ENCODE measurements at places on chromosomes 16 and 17.

DNA sequence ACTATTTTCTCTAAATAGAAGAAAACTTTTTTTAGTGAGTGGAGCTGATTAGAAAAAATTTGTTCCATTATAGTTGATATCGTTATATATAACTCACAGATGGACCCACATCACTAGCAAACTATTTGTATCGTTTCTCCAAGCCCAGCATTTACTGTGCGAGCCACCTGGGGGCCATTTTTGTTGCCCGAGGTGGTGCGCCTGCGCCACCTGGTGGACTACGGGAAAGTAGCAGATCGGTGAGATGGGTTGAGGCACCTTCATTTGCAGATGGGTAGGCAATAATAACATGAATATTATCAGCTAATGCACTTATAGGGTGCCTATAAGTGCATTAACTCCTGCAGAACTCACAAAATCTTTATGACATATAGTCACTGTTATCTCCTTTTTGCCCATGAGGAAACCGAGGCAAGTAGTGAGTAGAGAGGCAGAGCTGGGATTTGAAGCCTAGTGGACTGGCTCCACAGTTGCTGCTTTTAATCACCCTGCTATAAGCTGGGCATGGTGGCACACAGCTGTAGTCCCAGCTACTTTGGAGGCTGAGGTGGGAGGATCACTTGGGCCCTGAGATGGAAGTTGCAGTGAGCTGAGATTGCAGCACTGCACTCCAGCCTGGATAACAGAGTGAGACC, 23.2 kb upstream of the NTN1 start:
- peak; percentile 42 for DNase-seq

- peak; percentile 15 for DNase-seq
Observed at GRCh38 chr17:74677558-74678466, 34.9 kb downstream of the CD300LF start.

DNA sequence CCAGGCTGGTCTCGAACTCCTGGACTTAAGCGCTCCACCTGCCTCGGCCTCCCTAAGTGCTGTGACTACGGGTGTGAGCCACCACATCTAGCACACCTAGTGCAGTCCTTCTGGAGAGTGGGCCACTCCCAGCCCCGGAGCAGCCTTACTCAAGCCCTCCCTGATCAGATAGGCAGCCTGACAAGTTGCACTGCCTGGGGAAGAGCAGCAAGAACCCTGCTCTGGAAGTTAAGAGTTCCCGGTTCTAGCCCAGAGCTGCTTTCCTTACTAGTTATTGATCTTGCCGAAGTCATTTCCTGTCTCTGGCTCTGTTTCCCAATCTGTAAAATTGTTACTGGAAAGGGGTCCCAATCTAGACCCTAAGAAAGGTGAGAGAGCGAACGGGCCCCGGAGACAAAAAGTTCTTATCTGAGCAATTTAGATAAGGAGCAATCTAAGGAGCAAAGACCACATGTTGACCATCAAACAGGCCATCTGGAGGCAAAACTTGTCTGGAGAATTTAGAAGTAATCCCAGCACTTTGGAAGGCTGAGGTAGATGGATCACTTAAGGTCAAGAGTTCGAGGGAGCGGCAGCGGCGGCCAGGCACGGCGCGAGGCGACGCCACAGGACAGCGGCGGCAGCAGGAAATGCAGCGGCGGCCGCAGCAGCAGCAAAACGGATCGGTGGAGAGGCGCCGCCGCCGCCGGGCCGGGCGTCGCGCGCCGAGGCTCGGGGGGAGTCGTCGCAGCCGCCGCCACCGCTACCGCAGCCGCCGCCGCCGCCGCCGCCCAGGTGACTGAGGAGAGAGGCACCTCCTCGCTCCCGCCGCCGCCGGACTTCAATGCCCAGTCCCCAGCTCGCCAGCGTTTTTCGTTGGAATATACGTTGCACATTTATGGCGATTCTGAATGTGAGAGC, 4.3 kb upstream of the NAGLU start:
- DNase-seq: peak; percentile 48

- DNase-seq: peak; percentile 40
Observed at GRCh38 chr17:49249292-49249794, 18.8 kb upstream of the PHOSPHO1 start.

- no peak for DNase-seq
Observed at GRCh38 chr16:2250652-2251295, 613 bp downstream of the ECI1 start.

- peak; percentile 42 for DNase-seq
Observed at GRCh38 chr17:65629234-65629690, 67.8 kb upstream of the AXIN2 start.

GRCh38 chr16:88684569-88685155, 1.6 kb downstream of the SNAI3 start:
- DNase-seq: no peak

- DNase-seq: no peak
Observed at GRCh38 chr17:81350320-81350890, 44.9 kb upstream of the BAHCC1 start.

- DNase-seq: no peak
Observed at GRCh38 chr16:23537390-23537789, 19.8 kb downstream of the EARS2 start.

DNA sequence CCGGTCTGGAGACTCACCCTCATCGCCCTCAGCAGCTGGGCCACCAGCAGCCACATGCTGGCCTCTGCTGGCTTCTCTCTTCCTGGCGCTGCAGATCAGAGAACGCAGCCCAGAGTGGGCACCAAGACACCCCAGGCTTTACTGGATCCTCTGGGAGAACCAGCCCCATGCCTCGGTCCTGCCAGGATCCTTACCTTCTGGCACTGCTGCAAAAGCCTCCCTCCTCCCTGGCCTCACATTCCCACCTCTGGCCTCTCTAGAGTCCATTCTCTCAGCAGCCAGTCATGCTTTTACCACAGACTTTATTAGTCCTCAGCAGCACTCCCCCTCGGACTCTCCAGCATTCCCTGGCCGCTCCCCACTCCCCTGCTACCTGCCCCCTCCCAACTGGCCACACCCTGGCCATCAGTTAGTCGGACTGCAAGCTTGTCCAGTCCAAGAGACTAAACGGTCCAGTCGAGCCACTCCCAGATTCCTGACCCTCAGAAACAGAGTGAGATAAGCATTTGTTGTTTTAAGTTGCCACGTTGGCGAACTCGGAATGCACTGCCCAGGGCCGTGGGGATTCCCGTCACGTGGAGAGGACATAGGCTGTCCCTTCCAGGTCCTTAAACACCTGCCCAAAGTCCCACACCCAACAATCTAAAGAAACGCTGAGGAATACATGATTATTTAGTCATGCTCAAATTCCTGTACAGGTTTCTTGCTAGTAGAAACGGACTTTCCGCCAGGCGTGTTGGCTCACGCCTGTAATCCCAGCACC, 5.9 kb upstream of the SPG7 start:
- no peak for DNase-seq

- DNase-seq: peak; percentile 82
Observed at GRCh38 chr17:2398655-2399571, 1.9 kb downstream of the MNT start.

DNA sequence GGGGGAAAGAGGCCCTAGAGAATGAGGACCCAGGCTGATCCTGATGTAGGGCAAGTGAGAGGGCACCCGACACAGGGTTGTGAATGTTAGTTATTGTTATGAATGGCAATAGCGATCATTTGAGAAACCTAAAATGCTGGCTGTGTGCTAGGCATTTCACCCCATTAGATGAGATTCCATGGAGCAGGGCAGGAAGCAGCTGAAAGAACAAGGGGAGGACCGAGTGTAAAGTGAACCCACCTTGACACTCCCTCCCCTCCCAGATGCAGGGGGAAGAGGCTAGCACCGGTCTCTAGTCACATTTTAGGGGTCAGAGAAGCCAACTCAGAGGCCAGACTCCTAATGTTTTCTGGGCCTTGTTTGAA, 553 bp upstream of the CORO6 start:
- no peak for DNase-seq

DNA sequence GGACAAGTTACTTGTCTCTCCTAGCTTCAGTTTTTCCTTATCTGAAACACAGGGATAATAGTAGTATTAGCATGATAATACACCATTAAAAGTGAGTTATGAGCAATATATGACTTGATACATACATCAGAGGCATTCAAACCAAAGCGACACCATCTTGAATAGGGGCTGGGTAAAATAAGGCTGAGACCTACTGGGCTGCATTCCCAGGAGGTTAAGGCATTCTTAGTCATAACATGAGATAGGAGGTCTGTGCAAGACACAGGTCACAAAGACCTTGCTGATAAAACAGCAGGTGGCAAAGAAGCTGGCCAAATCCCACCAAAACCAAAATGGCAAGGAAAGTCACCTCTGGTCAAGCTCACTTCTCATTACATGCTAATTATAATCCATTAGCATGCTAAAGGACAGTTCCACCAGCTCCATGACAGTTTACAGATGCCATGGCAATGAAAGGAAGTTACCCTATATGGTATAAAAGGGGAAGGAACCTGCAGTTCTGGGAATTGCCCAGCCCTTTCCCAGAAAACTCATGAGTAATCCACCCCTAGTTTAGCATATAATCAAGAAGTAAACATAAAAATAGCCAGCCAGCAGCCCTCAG, 37.2 kb upstream of the HS3ST3A1 start:
- DNase-seq: peak; percentile 60

DNA sequence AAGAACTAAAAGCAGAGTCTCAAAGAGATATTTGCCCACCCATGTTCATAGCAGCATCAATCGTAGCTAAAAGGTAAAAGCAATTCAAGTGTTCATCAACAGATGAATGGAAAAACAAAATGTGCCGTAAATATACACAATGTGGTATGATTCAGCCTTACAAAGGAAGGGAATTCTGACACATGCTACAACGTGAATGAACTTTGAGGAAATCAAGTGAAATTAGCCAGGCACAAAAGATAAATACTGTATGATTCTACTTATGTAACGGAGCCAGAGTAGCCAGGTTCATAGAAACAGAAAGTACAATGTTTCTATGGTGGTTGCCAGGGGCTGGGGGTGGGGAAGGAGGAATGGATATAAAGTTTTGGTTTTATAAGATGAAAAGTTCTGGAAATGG, 57.8 kb upstream of the IL34 start:
- DNase-seq: peak; percentile 53

DNA sequence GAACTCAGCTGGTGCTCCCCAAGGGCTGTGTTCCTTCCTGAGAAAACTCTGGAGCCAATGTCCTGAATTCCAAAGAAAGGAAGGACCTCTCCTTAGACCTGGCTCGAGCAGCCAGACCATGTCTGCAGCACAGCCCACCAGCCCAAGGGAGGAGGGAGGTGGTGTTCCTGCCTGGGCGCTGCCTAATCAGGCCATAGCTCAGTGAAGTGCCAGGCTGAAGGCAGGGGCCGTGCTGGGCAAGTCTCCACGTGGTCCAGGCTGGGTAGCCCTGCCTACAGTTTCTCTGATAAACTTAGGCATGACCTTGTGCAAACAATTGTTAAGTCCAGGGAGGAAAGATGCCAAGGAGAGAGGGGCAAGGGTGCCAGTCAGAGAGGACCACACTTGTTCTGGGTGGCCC, 76.8 kb downstream of the MPRIP start:
- no peak for DNase-seq

DNA sequence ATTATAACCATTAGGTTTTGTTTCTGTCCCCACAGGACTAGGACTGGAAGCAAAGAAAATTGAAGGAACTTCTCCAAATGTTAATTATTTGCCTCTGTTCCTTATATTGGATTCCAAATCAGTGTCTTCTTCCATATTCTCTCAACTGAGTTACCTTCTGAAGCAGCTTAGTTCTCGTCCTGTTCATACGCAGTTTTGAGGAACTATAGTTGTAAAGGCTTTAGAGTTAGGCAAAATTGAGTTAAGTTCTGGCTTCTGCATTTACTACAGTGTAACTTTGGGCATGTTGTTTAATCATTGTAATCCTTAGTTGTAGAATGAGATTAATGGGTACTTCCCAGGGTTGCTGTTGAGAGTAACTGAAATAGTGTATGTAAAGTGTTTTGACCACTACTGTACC, 11.2 kb downstream of the CBFB start:
- no peak for DNase-seq

DNA sequence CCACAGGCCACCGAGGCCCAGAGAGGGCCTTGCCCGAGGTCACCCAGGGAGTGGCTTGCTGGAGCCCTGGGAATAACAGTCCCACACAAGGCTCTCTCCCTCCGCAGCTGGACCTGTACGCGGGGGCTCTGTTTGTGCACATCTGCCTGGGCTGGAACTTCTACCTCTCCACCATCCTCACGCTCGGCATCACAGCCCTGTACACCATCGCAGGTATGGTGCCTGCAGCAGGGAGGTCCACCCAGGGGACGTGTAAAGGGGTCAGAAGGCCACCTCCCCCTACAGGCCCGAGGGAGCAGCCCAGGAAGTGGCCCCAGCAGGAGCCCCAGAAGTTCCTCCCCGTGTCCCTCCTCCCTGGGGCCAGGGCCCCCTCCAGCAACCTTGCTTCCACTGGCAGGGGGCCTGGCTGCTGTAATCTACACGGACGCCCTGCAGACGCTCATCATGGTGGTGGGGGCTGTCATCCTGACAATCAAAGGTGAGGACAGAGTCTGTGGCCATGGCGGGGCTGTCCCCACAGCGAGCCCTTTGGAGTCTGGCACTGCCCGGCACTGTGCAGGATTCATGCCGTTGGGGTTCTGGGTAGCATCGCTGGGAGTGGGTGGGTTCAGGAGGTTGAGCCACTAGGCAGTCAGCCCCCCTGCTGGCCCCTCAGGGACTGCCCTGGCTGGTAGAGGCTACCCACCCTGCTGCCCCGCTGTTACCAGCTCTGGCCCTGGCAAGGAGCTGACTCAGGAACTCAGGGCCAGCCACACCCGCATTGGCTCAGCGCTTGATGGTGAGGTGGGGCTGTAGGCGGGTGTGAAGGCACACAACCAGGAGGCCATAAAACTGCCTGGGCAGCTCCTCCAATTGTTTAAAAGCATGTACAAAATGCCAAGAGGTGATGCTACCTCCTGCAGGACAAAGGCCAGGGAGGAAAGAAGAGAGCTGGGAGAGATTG, 17.3 kb downstream of the SLC5A10 start:
- DNase-seq: peak; percentile 16

GRCh38 chr16:88467541-88467944, 14.5 kb downstream of the ZFPM1 start:
- DNase-seq: no peak

DNA sequence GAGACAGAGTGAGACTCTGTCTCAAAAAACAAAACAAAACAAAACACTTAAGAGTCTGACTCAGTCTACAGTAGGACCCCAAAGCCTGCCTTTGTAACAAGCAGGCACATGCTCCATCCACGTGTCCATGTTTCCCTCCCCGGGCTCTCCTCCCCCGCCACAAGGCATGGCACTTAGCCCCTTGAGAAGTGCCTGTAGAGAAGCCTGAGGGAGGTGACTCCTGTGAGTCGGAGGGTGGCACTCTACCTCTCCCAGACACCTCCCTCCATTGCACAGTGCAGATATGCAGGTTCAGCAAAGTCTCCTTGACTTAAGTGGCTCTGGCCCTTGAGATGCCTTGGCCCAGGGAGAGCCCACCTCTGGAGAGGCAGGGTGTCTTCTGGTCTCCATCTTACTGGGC, 6.8 kb downstream of the FHOD1 start:
- DNase-seq: no peak

DNA sequence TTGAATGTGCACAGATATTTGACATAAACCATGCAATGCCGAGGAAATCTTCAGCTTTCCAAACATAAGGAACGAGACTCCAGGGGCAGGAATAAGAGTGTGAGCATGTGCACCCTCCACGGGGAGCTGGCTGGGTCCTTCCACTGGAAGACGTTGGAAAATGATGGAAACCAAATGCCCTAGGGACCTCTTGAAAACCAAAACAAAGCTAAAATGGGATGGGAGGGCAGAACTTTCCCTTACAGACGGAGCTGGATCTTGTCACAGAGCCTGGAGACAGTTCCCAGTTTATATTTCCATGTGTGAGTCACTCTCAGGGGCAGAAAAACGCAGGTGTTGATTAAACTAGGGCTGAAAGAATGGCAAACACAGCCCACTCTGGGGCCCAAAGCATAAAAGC, 34.4 kb upstream of the DNAH17 start:
- DNase-seq: peak; percentile 21

GRCh38 chr17:79874329-79874981, 35.2 kb upstream of the CBX4 start:
- peak; percentile 15 for DNase-seq
